ENCODE measurements at places on chromosomes 13 and 19.

- DNase-seq = peak; percentile 79
Observed at GRCh38 chr19:10863107-10863717, 8.1 kb upstream of the CARM1 start.

DNA sequence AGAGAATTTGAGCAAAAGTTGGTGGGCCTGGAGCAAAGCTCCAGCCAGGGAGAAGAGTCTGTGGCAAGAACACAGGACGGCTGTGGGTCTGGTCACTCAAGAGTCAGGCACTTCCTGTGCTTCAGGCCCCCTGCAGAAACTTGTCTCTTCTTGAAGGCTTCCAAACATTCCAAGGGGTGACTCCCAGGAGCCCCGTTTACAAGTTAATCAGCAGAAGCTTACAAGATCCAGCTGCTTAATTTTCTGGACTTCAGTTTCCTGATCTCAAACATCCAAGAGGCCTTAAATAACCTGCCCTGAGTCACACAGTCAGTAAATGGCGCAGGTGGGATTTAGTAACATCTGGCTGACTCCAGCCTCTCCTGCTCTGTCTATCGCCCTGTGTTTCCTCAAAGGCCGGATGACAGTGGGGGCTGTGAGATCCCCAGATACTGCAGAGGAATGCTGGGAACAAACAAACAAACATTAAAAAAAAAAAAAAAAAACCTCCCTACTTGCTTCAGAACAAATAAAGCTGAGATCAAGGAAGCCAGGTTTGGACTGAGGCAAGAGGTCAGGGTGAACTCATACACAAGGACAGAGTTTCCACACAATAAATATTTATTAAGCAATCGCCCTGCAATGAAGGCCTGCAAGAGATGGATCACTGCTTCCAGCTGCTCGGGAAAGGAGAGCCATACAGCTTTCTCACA lies 175.4 kb upstream of the RFC3 start:
- peak; percentile 58 for DNase-seq

DNA sequence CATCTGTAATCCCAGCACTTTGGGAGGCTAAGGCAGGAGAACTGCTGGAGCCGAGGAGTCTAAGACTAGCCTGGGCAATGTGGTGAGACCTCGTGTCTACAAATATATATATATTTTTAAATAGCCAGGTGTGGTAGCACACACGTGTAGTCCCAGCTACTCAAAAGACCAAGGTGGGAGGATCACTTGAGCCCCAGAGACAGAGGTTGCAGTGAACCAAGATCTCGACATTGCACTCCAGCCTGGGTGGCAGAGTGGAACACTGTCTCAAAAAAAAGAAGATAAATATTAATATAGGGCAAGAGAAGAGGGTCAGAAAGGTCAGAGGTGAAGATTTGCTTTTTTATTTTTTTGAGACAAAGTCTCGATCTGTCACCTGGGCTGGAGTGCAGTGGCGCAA lies 5.5 kb upstream of the MRPL4 start:
- no peak for DNase-seq

DNA sequence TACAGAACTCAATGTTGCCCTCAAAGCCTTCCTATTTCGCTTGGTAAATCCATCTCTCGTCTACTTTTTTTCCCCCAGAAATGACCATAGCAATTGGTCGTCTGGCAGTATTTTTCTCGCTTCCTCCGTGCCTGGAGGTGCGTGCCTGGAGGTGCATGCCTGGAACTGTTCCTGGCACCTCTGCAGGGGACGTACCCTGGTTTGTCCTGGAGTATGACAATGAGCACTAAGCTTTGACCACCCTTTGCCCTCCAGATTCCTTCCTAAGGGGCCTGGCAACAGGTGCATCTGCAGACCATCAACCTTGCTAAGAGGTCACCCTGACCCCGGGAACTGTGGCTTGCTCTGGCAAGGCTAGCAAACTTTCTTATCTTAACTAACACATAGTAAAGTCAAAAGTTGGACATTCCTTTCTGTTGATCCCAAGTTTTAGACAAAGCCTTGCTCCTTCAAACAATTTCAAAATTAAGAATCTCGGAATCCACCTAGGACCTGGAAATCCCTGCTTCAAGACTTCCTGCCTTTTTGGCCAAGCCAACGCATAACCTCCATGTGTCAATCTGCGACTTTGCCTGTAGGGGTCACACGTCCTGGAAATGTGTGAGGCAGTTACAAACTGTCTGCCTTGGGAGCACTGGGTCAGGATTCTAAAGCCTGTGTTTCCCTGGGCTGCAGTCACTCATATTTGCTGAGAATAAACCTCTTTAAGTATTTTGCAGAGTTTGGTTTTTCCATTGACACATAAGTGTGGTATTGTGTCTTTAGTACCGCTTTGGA lies 28.8 kb upstream of the TUBGCP3 start:
- peak; percentile 66 for DNase-seq

GRCh38 chr19:7681340-7682174 lies 924 bp downstream of the TRAPPC5 start:
- peak; percentile 79 for DNase-seq

GRCh38 chr13:43339805-43340550 lies 316.6 kb downstream of the DNAJC15 start:
- DNase-seq = no peak

DNA sequence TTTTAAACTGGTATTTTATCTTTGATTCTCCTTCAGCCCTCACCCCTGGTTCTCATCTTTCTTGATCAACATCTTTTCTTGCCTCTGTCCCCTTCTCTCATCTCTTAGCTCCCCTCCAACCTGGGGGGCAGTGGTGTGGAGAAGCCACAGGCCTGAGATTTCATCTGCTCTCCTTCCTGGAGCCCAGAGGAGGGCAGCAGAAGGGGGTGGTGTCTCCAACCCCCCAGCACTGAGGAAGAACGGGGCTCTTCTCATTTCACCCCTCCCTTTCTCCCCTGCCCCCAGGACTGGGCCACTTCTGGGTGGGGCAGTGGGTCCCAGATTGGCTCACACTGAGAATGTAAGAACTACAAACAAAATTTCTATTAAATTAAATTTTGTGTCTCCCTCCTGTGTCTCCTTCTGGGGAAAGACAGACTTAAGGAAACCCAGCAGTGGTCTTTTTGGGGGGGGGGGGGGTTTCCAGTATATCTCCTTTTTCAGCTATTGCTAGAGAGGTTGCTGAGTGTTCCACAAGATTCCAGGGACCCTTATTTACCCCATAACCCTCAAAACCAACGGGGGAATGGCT lies 1.5 kb upstream of the RAD23A start:
- DNase-seq = no peak

- peak; percentile 33 for DNase-seq
Observed at GRCh38 chr13:26280822-26281221, 26.9 kb downstream of the CDK8 start.

DNA sequence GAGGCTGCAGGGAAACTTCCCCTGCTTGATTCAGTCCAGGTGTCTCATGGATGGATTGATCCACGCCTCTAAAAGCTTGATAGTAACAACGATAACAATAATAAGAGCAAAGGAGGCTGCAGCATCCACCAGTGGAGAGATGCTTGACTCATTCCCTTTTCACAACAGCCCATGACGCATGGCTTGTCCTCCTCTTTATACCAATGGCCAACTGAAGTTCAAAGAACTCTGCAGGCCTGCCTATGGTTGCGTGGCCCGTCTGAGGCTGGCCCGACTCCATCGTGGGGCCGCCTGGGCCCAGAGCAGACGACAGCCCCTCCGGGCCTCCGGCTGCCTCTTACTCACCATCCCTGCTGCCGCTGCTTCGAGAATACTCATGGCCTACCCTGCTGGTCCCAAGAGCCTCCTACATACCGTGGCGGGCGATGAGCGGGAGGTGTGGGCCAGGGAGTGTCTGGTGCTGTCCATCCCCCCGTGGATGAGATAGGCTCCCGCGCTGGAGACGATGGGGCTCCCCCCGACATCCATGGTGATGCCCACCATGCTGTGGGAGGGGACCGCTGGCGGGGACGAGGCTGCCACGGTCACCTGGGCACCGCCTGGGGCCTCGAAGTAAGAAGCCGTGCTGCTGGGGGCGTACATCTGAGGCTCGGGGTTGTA lies 61.8 kb upstream of the RANBP3 start:
- DNase-seq = no peak

GRCh38 chr13:109666656-109667055 lies 119.7 kb downstream of the IRS2 start:
- peak; percentile 38 for DNase-seq

- DNase-seq = no peak
Observed at GRCh38 chr19:49155820-49156346, 687 bp upstream of the HRC start.

DNA sequence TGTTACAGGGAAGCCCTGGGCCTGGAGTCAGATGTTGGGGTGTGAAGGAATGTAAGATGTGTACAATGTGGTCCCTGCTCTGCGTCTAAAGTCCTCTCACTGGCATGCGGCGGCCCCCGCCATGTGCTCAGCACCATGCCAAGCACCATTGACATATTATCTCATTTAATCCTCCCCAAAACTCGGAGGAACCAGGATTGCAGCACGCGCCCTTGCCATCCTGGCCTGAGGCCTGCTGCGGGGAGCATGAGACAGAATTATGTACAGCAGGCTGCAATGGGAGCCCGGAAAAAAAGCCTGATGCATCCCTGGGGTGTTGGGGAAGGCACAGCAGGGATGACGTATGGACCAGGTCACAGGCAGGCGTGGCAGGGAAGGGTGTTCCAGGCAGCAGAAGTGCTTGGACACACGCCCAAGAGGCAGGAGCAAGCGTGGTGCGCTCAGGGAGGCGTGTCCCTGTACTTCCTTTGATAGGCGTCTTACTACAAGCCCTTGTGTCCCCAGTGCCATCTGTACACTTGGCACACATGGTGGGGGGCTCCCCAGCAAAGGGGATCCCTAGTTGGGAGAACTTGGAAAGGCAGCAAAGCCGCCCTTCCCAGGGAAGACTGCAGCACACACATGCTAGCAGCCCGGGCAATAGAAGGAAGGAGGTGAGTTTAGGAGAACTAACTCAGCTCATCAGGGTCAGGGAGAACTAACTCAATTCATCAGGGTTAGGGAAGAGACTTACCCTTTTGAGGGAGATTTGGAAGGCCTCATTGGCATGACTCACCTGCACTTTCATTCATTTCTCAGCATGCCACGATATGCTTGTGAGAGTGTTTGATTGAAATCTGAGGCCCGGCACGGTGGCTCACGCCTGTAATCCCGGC lies 3.4 kb downstream of the EVI5L start:
- DNase-seq = peak; percentile 32

- DNase-seq = no peak
Observed at GRCh38 chr13:34567597-34567996, 374.5 kb upstream of the NBEA start.

GRCh38 chr13:40220299-40220935 lies 446.0 kb downstream of the FOXO1 start:
- no peak for DNase-seq

- DNase-seq = no peak
Observed at GRCh38 chr13:100088273-100088643, 635 bp upstream of the PCCA start.

DNA sequence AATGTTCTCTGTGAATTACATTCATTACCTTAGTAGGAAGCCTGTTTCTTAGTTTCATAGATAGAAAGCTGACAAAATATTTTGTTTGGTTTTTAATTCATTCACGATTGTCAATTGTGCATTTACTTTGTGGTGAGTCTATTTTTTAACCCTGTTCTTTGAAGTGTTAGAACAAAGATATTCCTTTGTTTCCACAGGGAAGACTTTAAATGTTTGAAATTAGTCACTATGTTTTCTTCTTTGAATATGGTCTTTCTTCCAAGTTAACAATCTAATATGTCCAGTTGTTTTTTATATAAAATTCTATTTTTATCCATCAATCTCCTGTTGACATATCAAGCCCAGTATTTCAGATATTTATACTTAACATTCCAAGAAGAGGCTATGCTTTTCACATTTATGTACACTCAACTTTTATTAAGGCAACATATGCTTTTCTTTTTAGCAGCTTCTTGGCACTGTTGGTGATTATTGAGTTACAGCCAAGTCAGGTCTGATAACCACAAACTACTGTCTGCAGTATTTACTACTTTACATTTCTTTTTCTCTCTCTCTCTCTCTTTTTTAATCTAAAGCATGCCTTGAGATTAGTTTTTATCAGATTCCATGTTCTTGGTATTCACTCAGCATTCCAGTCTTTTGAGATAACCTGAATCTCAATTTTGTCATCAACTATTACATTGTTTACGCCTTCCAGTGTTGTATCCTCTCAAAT lies 812.8 kb upstream of the SLC10A2 start:
- DNase-seq = no peak

- no peak for DNase-seq
Observed at GRCh38 chr13:38871275-38871674, 119.4 kb downstream of the STOML3 start.

DNA sequence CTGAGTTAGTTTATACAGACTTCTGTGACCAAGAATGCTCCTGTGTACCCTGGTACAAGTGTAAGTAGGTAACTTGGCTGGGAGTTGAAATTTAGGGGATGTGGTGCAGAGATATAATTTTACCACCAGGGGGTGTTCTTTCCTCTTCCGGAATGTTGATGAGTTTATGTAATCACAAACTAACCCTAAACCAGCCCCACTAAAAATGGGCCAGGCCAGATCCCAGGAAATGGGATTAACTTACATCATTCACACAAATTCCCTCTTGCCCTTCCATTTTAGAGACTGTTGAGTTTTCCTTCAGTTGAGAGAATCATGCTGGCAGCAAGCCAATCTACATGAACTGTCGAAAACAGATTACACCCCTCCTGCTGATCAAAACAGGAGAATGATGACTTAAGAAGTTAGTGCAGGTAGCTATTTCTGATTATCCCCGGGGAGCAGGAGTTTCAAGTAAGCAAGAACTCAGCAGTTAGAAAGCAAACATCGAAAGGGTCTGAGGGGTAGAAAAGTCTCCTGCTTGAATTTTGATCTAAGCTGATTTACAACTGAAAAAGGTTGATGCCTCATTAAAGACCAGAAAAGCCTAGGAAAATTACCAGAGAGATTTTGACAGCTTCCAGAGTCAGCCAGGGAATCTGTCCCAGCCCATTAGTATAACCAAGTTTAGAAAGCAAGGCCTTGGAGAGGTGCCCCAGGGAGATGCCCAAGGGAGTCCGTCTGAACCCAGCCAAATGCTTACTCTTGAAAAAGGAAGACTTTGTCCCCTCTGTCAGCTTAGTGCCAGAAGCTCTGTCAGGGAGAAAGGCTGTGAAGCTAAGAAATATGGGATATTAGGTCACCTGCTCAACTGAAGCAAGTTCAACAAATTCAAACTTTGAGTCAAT lies 32.3 kb upstream of the MED4 start:
- DNase-seq = peak; percentile 83

DNA sequence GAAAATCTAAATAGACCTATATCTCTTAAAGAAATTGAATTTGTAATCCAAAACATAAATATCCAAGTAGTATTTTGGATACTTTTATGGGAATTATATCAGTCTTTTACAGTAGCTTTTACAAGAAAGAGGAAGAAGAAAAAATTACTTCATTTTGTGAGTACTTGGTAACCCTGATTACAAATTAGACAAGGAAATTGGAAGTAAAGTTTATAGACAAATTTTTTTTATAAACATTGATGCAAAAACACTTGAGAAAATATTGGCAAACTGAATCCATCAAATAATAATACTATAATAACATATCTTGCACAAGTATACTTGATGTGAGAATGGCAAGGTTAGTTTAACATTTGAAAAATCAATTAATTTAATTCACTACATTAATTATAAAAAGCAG lies 954.1 kb upstream of the MIR17HG start:
- DNase-seq = no peak

GRCh38 chr13:35016362-35017112 lies 74.5 kb downstream of the NBEA start:
- DNase-seq = no peak

Data from kidney tubule cell (primary cell).